ENCODE measurements at places on chromosomes 4 and X.

DNA sequence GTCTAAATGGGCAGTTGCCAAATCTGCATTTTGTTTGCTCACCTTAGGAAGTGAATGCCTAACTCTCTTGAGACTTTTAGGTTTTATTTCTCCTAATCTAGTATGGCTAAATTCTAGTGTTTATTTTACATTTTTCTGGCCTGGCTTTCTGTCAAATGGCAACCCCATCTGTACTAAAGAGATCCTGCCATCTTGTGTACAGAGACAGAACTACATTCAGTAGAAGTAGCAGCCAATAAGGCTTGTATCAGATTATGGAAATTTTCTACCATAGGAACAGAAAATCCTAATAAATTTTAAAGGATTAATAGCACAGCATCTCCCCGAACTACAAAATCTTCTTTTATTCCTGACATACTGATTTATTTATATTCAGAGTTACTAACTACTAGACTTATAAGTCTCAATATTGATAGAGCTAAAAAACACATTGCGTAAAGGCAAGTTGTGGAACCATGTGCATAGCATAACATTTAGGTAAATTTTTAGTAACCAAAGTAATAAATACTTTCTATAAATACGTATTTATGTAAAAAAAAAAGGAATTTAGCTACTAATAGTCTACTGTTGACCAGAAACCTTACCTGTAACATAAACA, 45.5 kb downstream of the TMEM144 start:
- peak; percentile 44 for DNase-seq

GRCh38 chrX:44747317-44747716, 96.5 kb upstream of the DUSP21 start:
- DNase-seq: no peak

DNA sequence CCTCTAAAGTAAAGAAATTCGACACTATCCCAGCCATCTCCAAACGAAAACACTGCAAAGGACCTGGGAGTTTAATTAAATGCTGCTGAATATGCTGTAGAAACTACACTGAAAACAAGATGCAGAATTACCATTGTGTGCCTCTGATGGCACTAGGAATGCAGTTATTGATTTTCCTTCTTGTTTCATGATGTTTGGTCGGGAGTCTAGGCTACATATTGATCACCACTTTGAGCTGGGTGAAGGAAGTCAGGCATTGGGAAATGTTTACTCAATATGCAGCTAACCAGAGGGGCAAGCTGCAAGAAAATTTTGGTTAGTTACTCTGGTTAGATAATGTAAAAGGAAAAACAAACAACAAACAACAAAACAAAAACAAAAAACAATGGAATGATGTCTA, 650.7 kb upstream of the GALNTL6 start:
- DNase-seq: no peak

GRCh38 chr4:83569987-83570386, 34.1 kb downstream of the GPAT3 start:
- DNase-seq: no peak

GRCh38 chr4:111573386-111573785, 571.9 kb upstream of the FAM241A start:
- no peak for DNase-seq

GRCh38 chr4:186854256-186854655, 130.6 kb upstream of the FAT1 start:
- DNase-seq: no peak

DNA sequence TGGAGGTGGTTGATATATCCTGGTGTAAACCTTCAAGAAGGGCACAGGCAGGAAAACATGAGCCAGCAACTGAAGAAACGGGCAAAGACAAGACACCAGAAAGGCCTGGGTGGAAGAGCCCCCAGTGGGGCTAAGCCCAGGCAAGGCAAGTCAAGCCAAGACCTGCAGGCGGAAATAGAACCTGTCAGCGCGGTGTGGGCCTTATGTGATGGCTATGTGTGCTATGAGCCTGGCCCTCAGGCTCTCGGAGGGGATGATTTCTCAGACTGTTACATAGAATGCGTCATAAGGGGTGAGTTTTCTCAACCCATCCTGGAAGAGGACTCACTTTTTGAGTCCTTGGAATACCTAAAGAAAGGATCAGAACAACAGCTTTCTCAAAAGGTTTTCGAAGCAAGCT, 7.2 kb downstream of the ZFP42 start:
- no peak for DNase-seq

DNA sequence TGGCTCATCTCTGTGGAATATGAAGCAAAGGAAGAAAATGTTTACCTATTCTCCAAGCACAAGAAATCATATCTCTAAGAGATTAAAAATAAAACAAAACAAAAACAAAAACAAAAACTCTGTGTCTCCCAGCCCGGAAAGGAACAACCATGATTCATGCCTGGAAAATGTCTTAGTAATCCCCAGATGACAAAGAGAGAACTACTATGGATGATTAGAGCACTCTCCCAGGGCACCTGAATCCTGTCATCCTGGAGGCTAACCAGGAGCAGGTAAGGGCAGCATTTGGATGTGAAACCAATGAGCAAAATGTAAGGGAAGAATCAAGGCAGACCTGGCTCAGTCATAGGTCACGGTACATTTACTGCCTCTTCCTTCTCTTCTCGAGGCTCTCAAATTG, 1.7 kb upstream of the AKAP4 start:
- no peak for DNase-seq

- DNase-seq: no peak
Observed at GRCh38 chrX:148284056-148284455, 216.4 kb upstream of the AFF2 start.

GRCh38 chrX:149949743-149950436, 11.6 kb upstream of the EOLA2 start:
- DNase-seq: no peak

- no peak for DNase-seq
Observed at GRCh38 chrX:142186103-142186502, 19.0 kb downstream of the MAGEC2 start.

GRCh38 chrX:38402118-38402517, 49.7 kb downstream of the OTC start:
- DNase-seq: no peak

DNA sequence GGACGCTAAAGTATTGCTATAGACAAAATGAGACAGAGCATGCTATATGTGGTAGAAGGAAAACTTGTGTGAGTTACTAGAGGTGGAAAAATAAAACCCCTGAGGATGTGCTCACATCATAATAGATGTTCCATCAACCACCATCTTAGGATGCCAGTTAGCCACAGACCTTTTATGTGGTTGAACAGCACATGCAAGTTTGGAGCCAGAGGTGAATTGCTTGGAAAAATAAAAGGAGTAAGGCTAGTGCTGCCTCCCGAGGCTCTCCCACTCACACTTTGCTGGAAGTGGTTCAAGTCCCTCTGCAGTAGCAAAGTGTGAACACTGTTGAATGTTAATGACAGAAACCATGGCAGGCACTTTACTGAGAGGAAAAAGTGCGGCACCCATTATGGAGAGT, 39.4 kb upstream of the PPARGC1A start:
- no peak for DNase-seq

GRCh38 chrX:72340626-72341025, 34.9 kb upstream of the CITED1 start:
- DNase-seq: no peak

DNA sequence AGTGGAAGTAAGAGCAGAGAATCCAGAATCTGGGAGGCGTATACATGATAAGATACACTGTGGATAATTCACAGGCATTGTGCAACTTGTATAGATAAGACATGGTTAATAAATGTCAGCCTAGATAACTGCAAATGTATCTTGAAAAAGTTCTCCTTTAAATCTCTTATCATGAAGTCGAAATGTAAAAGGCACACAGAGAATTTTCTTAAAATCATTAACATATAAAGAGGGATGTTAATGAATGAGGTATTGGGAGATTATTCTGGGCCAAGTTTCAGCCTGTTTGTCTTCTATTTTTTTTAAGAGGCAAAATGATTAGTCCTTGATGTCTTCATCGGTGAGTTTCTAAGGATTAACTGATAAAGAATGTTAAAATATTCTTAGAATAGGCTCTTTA, 835 bp downstream of the TDO2 start:
- no peak for DNase-seq

- DNase-seq: no peak
Observed at GRCh38 chr4:117965622-117966021, 68.7 kb upstream of the NDST3 start.

DNA sequence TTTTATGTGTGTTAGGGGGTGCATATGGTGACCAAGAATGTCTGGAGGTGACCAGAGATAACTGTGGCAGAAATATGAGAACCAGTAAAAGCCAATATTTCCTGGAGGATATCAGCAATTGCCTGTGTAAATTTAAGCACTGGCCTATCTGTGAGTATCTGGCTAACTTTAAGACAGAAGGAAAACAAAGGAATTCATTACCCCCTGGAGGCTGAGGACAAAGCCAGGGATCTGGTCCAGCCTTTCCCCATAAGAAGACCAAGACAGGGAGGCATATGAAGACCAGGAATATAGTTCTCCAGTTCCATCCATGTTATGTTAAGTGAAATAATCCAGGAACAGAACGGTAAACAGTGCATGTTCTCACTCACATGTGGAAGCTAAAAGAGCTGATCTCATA, 49.2 kb downstream of the MFAP3L start:
- no peak for DNase-seq

- no peak for DNase-seq
Observed at GRCh38 chr4:112061207-112061817, 83.9 kb upstream of the FAM241A start.

- DNase-seq: no peak
Observed at GRCh38 chr4:81595798-81596610, 124.3 kb upstream of the RASGEF1B start.

DNA sequence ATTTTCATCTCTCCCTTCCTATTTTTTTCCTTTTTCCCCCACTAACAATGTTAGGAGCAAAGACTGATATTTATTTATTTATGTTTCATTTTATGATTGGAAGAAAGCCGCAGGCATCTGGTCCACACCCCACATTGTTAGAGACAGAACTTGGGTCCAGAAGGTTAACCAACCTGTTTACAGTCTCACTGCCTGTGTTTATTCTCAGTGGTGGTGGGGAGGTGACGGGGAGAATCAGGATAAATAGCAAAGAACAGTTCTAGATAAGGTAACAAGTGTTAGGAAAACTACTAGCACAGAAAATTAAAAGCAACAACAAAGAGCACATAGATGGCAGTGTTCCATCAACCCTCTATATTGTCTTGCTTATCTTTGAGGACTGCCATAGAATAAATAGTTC, 301.7 kb upstream of the DIPK2B start:
- no peak for DNase-seq

DNA sequence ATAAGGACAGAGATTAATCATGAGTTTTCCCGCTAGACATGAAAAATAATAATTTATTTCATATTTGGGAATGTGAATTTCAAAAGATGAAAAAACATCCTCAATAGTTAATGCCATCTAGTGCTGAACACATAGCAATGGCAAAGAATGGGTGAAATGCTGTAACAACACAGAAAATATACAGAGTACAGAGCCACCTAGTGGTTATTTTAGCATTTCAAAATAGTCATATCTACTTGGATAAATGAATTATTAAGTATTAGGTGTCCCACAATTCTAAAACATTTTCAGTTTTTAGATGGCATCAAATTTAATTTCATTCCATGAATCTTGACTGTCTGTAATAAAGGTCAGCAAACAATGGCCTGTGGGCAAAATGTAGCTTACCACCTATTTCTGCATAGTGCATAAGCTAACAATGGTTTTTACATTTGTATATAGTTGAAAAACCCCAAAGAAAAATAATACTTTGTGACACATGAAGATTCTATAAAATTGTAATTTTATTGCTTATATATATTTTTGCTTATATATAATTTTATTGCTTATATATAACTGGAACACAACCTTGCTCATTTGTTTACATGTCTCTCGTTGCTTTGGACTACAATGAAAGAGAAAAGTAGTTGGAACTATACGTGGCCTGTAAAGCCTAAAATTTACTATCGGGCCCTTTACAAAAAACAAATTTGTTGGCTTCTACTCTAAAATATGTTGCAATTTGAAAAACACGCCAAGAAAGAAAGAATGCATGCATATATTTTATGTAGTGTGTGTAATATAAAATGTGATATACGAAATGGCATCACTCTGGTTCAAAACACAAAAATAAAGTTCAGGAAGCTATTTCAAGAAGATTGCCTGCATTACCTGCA, 99.1 kb upstream of the FAM47C start:
- peak; percentile 21 for DNase-seq
